Hepatocyte (in vitro differentiated cells): ENCODE measurements at places on chromosomes 13 and 19.

DNA sequence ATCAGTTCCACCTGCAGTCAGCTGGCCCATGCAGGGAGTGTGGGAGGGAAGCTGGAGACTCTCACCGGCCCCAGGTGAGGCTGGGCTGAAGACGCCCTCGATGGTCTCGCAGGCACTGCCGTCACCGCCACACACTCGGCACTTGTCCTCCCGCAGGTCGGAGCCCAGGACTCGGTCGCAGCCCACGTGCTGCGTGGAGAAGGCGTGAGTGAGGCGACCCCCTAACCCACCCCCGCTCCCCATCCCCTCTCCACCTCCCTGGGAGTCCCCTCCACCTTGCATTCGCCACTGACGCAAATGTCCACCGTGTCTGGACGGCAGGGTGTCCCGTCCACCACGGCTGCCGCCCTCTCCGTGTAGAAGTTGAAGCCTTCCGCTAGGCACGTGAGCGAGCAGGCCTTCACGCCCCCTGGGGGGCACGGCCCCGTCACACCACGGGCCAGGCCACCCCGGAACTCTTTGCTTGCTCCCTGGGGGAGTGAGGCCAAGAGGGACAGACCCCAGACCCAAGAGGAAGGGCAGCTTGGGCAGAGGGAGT is 12.0 kb upstream of the MYO1F start:
- H3K36me3 ChIP-seq, result no peaks in the 10 kb centered on the region
- H3K4me3 ChIP-seq, result no peak overlapping the region
- H3K4me1 ChIP-seq, result peaks cover 3% of the 10 kb centered on the region

GRCh38 chr19:48689449-48689848 is 6.3 kb upstream of the FUT2 start:
- H3K36me3 ChIP-seq, result no peaks in the 10 kb centered on the region
- H3K4me1 ChIP-seq, result peaks cover 17% of the 10 kb centered on the region

GRCh38 chr19:38653028-38653571 is 5.7 kb downstream of the ACTN4 start:
- H3K27ac ChIP-seq, result peak overlapping the region; percentile 85
- no peaks in the 10 kb centered on the region for H3K27me3 ChIP-seq
- no peak overlapping the region for H3K4me3 ChIP-seq

DNA sequence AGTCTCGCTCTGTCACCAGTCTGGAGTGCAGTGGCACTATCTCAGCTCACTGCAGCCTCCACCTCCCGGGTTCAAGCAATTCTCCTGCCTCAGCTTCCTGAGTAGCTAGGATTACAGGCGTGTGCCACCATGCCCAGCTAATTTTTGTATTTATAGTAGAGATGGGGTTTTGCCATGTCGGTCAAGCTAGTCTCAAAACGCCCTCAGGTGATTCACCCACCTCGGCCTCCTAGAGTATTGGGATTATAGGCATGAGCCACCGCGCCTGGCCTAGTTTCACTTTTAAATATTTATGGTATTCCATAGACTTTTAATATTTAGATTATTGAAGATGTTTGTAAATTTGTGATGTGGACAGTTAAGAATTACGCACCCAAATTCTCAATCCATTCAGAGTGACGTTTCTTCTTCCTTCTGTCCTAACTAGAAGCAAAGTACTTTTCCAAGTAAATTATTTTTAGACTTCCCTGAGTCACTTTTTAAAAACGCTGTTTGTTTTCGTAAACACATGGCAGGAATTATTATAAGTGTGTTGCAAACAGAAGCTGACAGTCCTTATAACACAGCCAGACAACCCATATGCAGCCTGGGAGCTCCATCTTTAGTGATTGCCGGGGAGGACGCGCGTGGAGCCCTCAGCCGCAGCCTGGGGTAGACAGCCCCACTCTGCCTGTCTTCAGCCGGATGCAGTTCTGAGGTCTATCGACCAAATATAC is 131.7 kb downstream of the ATP11A start:
- H3K27ac ChIP-seq, result no peak overlapping the region
- H3K27me3 ChIP-seq, result no peaks in the 10 kb centered on the region
- H3K36me3 ChIP-seq, result peaks cover 3% of the 10 kb centered on the region
- H3K4me1 ChIP-seq, result no peaks in the 10 kb centered on the region
- H3K4me3 ChIP-seq, result no peak overlapping the region

DNA sequence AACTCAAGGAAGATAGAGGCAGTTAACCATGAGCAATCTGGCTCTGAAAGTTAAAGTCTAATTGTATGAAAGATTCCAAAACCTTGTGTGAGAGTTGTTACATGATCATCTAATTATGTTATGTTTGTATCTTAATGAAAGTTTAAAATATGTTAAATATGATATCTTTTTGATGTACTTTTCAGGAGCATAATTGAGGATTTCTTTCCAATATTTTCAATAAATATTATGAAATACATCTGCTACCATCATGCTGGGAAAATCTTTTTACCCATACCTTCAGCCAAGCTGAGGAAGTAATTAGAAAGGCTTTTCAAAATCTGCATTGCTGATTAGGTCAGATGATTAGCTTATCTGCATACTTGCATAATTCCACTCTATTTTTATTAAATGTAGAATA is 318.4 kb downstream of the KLF12 start:
- no peaks in the 10 kb centered on the region for H3K4me1 ChIP-seq
- no peaks in the 10 kb centered on the region for H3K27me3 ChIP-seq
- no peak overlapping the region for H3K4me3 ChIP-seq
- no peak overlapping the region for H3K27ac ChIP-seq

DNA sequence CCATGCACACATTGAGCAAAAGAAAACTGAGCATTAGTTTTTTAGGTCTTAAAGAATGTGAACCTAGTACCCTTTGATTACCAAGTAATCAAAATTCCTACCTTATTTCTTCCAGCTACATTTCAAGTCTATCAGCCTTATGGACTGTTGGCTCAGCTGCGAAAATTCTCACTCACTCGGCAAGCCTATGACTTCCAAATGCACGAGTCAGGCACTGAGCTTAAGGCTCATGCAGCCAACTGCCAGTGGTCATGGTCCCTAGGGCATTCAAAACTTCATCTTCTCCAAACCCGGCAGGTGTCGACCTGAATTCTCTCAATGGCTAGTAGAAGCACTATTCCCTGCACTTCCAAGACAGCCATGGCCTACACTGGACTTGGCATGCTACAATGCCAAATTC is 41.2 kb downstream of the RUBCNL start:
- no peak overlapping the region for H3K4me3 ChIP-seq
- H3K27ac ChIP-seq, result no peak overlapping the region
- H3K4me1 ChIP-seq, result no peaks in the 10 kb centered on the region

GRCh38 chr13:75618308-75618707 is 17.8 kb upstream of the LMO7 start:
- H3K4me1 ChIP-seq, result no peaks in the 10 kb centered on the region
- H3K4me3 ChIP-seq, result no peak overlapping the region
- no peak for DNase-seq
- H3K36me3 ChIP-seq, result no peaks in the 10 kb centered on the region
- no peak overlapping the region for H3K27ac ChIP-seq

DNA sequence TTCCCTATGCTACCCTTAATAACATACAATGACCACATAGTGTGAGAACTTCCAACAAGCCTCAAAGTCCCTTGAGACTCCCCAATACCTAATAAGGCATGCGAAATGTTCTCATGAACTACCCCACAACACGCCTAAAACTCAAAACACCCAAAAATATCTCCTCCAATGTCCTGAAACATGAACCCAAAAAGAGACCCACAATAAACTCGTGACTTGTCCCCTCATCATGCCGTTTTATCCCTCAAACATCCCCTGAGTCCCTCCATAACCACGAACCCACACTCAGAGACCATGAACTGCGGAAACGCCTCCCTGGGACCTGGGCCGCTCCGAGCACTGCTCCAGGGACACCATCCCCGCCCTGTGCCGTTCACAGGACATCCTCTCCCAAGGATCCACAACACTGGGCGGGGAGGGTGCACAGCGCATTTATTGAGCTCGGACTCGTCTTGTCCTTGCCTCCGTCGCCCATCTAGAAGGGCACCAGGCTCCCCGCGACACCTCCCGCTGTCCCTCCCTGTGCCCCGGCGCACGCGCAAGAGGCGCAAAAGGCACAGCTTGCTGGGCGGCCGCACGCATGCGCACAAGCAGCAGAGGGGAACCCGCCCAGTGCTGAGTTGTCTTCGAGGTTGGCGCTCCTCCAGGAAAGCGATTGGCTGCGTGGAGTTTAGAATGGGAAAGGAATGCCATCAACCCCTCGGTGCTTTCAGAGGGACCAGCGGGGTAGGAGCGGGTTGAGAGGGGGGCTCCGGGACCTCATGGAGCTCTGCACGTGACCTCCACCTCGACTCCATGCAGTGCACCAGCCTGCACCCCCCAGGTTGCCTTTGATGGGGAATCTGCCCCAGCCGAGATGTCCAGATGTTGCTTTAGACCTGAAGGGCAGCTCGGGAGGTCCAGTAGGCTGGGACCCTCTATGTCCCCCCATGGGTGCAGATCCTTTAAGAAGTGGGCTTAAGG is 8.8 kb downstream of the FXYD3 start:
- DNase-seq, result peak; percentile 88
- no peaks in the 10 kb centered on the region for H3K27me3 ChIP-seq
- no peak overlapping the region for H3K4me3 ChIP-seq
- H3K27ac ChIP-seq, result peak overlapping the region; percentile 55

- no peaks in the 10 kb centered on the region for H3K36me3 ChIP-seq
- H3K4me1 ChIP-seq, result no peaks in the 10 kb centered on the region
- no peaks in the 10 kb centered on the region for H3K27me3 ChIP-seq
- H3K27ac ChIP-seq, result no peak overlapping the region
- H3K4me3 ChIP-seq, result no peak overlapping the region
These were observed 226.8 kb downstream of the RAP2A start for GRCh38 chr13:97660594-97661260.

DNA sequence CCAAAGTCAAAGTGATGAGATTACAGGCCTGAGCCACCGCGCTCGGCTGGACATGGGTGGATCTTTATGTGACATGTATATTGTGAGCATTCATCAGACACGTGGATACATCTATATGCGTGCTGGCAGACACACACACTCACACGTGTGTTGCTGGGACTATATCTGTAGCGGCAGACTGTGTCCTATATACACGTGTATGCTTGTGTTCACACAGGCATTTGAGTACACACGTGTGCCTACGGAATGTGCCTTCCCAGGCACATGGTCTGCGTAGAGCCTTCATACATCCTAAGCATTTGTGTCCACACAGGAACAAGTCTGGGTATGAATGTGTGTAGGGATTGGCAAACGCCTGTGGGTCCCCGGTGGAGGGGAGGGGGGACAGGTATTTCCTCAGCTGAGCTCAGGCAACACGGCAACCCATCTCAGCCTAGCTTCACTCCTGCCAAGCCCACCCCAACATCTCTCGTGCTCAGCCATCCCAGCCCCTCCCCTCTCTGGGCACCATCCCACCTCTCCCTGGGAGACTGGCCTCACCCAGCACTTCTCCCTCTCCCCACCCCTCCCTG is 2.6 kb downstream of the UNC13A start:
- H3K36me3 ChIP-seq, result no peaks in the 10 kb centered on the region
- no peak overlapping the region for H3K4me3 ChIP-seq
- peaks cover 6% of the 10 kb centered on the region for H3K4me1 ChIP-seq
- peaks cover 54% of the 10 kb centered on the region for H3K27me3 ChIP-seq
- DNase-seq, result no peak

GRCh38 chr13:98175043-98175442 is 2.0 kb downstream of the RNF113B start:
- no peaks in the 10 kb centered on the region for H3K36me3 ChIP-seq
- no peak overlapping the region for H3K4me3 ChIP-seq
- peaks cover 42% of the 10 kb centered on the region for H3K4me1 ChIP-seq
- H3K27me3 ChIP-seq, result no peaks in the 10 kb centered on the region
- DNase-seq, result no peak
- H3K27ac ChIP-seq, result peak overlapping the region; percentile 71
